Mammary epithelial cell (primary cell): ENCODE measurements at places on chromosomes 12 and 14.

GRCh38 chr14:32698831-32699230 is 239.8 kb upstream of the NPAS3 start:
- DNase-seq: peak; percentile 66

- DNase-seq: no peak
Observed at GRCh38 chr12:49671031-49671765, 36.0 kb downstream of the FMNL3 start.

DNA sequence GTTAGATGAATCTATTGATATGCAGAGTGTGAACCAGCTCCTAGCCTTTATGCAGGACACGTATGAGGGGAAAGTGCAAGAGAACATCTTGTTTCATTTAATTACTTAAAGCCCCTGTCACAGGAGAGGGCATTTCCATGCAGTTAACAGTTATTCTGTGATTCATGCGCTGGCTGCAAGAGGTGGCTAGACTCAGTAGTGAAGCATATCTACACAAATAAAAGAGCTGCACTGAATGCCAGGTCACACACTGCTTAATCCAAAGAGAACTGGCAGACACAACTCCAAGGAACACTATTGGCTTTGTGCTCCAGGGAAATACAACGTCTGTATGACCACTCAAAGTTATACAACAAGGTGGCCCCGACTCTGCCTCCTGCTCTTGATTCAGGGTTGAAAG is 394.1 kb downstream of the C12orf75 start:
- no peak for DNase-seq

- DNase-seq: no peak
Observed at GRCh38 chr12:60263836-60264493, 668.1 kb downstream of the SLC16A7 start.

DNA sequence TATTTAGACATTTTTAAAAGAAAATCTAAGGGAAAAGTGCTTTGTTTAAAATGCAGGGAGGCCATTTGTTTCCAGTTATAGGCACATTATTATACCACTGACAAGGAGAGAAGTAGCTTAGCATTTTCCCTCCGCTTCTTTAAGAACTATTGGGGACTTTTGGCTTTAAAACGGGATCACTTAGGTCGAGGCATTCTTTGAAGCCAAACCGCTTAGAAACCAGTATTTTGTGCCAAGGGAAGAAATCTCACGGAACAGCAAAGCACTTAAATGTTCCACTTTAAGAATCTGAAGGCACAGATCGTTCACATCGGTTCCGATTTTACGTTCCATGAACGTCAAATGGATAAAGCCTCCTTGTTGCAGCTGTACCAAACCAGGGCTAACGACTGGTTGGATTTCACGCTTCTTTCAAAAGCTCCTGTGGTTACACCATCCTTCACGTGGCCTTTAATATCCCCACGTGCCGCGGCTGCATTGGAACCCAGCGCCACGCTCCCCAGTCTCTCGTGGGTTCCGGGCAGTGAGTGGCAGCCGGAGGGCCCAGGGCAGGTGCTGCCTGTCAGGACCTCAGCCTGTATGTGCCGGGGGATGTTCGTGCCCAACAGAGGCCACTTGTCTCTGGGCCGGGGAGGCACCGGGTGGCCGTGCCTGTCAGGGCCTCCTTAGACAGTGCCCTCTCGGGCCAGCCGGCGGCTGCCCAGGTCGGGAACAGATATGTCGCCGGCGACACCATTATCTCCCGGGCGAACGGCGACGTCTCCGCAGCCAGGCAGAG is 195.4 kb downstream of the KIF26A start:
- no peak for DNase-seq
